ENCODE measurements at places on chromosomes 13 and 19.

- no peak for DNase-seq
Measured at GRCh38 chr13:96803456-96804100, 190.7 kb downstream of the OXGR1 start.

DNA sequence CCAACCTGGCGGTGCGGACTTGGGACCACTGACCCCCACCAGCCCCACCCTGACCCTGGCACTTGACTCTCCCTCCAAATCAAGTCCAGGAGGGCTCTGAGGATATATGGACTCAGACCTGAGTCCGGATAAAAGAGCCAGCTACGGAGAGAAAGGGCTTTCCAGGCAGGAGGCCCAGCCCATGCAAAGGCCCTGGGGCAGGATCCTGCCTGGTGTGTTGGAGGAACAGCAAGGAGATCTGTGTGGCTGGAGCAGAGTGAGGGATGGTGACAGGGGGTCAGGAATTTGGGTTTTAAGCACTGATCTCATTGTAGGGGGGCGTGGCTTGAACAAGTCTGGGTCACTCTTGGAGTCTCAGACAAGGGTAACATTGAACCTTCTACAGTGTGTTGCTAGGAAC, 474 bp upstream of the ZNRF4 start:
- DNase-seq: no peak

DNA sequence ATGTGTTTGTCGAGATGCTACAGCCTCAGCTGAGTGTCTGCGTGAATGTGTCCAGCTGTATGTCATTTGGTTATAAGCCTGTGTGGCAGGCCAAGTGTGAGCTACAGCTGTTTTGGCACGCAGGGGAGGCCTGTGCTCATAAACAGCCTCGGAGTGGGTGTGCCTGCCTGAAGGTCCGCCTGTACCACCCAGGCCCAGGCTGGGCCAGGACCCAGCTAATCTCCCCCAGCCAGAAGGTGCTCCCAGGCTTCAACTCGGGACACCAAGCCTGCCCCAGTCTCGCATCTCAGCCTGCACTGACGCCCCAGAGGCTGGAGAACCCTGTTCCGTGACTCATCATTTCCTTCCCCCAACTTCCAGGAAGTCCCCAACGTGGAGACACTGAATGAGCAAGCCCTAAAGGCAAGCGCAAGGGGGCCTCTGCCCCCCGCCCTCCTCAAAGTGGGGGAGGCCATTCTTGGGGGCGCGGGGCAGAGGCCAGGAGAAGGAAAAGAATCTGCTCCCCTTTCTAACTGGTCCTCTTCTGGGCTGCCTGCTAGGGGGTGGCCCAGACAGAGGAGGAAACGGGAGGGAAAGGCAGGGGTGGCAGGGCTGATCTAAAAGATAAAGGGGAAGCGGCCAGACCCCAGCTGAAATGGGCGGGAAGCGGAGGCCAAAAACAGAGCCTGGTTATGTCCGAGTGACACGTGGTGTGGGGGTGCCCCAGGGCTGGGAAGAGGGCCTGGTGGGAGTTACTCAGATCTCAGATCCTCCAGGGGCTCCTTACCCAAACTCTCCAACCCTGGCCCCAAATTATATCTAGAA, 2.0 kb downstream of the SLC1A5 start:
- DNase-seq: peak; percentile 67

GRCh38 chr13:76225815-76226489, 589.8 kb downstream of the LMO7 start:
- DNase-seq: no peak

- DNase-seq: no peak
Measured at GRCh38 chr19:53865918-53866864, 1.5 kb upstream of the MYADM start.

GRCh38 chr13:82165396-82166174, 1716.7 kb downstream of the SLITRK1 start:
- DNase-seq: no peak

GRCh38 chr13:51327961-51328360, 11.5 kb upstream of the SERPINE3 start:
- DNase-seq: no peak

DNA sequence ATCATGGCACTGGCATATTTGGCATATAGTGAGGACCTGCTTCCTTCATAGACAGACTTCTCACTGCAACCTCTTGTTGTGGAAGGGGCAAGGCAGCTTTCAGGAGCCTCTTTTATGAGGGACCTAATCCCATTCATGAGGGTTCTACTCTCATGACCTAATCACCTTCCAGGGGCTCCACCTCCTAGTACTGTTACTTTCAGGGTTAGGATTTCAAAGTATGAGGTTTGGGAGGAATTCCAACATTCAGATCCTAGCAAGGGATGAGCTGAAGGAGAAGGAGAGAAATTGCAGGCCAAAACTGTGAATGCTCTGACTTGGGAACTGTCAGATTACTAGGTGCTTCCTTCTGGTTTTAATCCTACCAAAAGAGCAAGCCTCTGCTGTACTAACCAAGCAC, 87.8 kb downstream of the LMO7 start:
- DNase-seq: no peak

DNA sequence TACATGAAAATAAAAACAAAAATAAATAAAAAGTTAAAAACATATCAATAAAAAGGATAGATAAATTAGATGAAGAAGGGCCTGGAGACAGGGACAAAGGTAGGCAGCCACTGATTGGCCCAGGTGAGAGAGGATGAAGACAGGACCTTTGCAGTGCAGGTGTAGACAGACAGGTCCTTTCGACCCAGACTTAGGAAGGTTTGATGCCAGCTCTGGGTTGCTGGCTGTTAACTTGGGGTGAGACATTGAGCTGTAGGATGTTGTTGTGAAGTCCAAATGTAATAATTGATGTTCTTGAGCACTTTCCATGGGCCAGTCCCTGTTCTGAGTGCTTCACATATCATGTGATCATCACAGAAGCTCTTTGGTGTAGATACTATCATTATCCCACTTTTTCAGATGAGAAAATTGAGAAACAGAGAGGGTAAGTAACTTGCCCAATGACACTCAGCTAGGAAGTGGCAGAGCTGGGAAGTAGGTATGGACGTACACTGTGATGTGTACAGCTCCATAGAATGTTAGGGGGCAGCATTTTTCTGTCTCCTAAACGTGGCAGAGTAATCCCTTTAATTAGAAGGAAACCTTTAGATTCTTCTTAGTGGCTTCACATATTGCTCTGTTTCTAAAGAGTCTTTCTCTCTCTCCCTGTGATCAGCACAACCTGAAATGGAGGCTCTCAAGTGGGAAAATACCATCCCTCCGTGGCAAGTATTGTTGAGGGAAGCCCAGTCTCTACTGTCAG, 76.0 kb upstream of the STK24 start:
- no peak for DNase-seq

- no peak for DNase-seq
Measured at GRCh38 chr19:16262618-16263017, 62.0 kb upstream of the KLF2 start.

All from GM19239 (cell line).